ENCODE measurements at places on chromosomes 2 and 18.

- DNase-seq, result no peak
Observed at GRCh38 chr2:74107071-74107470, 40.6 kb downstream of the BOLA3 start.

DNA sequence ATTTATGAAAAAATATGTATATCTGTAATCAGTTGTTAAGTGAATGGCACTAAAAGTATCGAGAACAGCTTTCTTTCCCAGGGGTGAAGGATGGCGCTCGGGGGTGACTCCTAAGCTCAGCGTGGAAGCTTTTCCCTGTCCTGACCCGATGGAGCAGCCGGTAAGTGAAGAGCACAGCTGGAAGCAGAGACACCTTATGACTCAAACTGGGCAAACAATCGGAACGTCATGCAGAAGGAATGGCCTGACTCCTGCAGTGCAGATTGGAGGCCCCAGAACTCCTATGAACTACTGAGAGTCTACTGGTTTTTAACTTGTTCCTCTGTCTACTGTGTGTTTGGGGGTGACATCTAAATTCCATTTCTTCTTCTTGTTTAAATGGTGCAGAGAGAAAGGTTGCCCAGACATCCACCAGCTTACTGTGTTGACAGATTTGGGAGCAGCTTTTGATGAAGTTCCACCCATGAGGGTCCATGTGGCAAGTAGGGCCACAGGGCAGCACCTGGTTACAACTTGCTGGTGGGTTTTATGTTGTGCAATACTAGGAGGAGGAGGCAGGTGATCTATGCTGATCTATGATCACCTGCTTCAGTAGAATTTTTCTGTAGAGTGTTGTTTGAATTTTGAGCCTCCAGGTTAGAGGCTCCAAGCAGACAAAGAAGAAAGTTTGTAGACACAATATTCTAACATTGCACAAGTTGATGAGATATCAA lies 52.8 kb upstream of the TMEM182 start:
- no peak for DNase-seq

- DNase-seq, result no peak
Observed at GRCh38 chr2:56185582-56186046, 1.8 kb downstream of the CCDC85A start.

DNA sequence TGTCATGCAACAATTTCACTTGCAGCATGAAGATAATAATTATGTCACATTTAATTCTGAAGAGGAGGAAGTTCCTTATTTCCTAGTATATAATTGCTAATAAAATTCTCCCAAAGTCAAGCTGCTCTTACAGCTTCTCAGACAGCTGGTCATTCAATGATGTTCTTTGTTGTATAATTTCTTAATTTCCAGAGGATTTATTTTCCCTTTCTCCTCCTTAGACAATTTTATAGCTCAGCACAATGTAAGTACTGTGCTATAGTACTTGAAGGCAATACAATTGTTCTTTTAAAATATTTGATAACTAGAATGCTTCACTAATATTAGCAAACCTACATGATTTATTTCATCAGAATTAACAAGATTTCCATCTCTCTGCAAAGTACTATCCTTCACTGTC lies 73.4 kb downstream of the ROCK1 start:
- DNase-seq, result no peak

DNA sequence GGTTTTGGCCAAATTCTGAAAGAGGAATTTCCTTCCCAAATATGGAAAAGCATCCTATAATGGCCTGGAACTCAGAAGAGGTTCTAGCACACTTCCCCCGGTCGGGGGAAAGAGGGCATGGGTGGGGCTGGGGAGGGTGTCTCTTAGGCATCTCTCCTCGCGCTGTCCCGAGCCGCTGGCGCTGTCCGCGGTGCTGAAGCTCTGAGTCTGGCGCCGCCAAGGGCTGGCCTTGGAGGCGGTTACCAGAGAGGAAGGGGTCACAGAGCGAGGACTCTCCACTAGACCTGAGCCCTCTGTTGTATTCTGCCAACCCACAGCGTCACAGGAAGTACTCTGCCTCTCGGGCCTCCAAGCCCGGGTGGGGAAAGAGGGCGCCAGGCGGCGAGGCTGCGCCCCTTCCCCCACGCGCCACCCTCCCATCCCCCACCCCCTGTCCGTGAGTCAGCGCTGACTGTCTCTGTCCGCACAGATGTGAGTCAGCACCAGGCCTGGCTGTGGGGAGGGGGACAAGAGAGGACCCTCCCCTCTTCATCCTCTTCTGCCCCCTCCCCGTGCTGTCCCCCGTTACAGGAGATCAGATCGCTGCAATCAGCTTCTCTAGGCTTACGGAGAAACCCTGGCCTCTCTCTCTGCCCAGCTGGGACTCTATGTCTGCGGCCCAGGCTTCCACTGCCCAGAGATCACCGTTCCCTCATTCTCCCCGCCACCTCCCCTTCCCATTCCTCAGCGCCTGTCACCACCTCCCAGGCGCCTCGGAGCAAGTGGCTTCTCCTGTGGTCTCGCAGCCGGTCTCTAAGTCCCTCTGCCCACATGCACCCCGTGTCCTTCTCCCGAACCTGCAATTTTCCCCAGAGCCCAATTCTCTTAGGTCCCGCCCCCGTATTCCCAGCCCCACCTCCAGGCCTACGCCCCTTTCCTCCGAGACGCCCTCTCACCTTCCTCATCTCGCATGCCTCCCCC lies 779 bp downstream of the PTPRN start:
- peak; percentile 71 for DNase-seq
